ENCODE measurements at places on chromosomes 1 and 21. TPM values are rescaled to one million over a fixed set of nuclear protein-coding genes. Genes with fewer than 3 reads are reported as not detected.
A peak's percentile ranks its signal among the peaks of the same experiment; 100 is the strongest.

DNA sequence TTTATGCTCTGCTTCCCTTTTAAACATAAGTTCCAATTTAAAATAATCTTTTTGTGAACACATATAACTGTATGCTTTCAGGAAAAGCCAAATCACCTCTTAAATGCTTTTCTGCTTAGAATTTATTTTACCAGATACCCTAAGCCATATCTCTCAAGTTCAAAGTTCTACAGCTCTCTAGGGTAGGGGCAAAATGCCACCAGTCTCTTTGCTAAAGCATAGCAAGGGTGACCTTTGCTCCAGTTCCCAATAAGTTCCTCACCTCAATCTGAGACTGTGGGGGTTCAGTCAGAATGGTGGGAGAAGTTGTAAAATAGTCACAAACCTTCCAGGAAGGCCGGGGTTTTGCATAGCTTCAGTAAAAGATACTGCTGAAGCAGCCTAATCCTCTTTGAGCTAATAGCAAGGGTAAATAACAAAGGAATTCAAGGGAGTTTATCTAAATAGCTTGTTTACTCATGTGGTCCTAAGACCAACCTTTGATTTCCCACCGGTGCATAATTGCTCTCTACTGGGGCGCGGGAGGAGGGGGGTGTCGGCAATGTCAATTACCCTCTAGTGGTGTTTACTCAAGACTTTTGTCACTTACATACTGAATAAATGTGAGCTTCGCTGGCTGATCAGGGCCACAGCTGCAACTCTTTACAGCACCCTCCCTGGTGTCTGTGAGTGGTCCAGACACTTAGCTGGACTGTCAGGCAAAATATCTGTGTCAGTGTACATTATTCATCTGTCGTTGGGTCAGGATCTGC, 1376.2 kb downstream of the NCAM2 start:
- peak; percentile 68 for DNase-seq

The NLRP3 gene
- total RNA-seq = 0.09 TPM

- DNase-seq = no peak
Measured at GRCh38 chr1:2882966-2883696, 81.6 kb upstream of the TTC34 start.

DNA sequence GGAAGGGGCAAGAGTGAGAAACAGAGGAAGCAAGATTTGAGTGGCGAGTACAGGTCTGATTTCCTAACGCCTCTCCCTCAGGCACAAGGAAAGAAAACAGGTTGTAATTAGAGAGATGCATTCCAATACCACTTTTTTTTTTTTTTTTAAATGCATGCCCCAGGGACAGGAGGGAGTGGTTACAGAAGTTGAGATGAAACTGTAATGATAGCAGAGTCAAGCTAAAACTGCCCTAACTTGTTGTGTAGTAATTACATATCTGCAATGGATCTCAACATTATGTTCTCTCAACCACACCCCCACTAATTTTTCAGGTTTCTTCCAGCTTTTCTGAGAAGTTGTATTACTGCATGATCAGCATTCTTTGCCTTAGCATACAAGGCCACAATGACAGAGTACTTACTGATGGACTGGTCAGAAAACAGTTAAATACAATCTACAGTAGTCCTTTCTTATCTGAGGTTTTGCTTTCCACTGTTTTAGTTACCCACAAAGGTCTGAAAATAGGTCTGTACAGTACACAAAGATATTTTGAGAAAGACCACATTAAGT, 5.5 kb downstream of the ETV3 start:
- no peak for DNase-seq

DNA sequence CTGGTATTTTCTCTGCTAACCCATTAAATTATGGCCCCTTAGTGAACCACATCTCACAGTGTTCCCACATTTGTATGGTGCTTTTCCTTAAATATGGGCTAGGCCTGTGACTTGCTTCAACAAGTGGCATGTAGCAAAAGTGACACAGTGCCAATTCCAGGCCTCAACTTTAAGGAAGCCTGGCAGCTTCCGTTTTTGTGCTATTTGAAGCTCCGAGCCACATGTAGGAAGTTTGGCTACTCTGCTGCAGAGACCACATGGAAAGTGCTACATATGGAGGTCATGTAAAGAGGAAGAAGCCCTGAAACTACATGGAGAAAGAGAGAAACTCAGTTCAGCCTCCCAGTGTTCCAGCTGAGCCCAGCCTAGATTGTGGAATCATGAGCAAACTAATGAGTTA, 28.5 kb upstream of the DR1 start:
- no peak for DNase-seq

The IGSF5 gene
- total RNA-seq = 0.60 TPM

GRCh38 chr1:108816049-108816893, 40.6 kb downstream of the AKNAD1 start:
- peak; percentile 35 for DNase-seq

DNA sequence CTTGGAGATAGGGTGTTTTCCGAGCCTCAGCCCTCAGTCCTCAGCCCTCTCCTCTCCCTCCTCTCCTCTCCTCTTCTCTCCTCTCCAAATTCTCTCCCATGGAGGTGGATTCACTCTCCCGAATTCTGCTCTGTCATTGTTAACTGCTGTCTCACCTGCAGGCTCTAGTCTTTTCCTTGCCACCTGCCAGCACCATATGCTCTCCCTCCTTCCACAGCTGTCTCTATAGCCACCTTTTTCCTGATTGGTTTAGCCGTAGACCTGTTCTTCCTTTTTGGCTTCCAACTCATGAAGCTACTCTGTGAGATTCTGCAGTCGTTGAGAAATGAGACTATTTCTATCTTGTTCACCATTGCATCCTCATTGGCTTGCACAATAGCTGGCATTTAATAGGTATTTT, 19.7 kb downstream of the COG2 start:
- DNase-seq = no peak

GRCh38 chr1:185857442-185857841, 123.3 kb downstream of the HMCN1 start:
- no peak for DNase-seq

GRCh38 chr1:200739702-200740570, 1.2 kb downstream of the CAMSAP2 start:
- DNase-seq = no peak

- no peak for DNase-seq
Measured at GRCh38 chr1:83718338-83718737, 280.6 kb downstream of the TTLL7 start.

The FAM72C gene
- total RNA-seq = 14.8 TPM

The TFF3 gene
- not detected for total RNA-seq

DNA sequence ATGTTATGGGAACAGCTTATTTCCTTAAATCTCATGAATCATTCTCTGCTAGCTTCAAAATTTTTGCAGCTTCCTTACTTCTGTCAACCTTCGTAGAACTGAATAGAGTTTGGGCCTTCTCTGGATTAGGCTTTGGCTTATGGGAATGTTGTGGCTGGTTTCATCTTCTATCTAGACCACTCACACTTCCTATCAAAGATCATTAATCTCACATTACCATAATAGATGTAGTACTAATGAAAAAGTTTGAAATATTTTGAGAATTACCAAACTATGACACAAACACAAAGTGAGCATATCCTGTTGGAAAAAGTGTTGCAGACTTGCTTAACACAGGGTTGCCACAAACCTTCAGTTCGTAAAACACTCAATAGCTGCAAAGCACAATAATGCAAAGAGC, 30.3 kb downstream of the ASPM start:
- DNase-seq = no peak

The JMJD4 gene
- 7.5 TPM for total RNA-seq

- DNase-seq = peak; percentile 6
Measured at GRCh38 chr21:31173881-31174555, 135.7 kb upstream of the KRTAP19-8 start.

DNA sequence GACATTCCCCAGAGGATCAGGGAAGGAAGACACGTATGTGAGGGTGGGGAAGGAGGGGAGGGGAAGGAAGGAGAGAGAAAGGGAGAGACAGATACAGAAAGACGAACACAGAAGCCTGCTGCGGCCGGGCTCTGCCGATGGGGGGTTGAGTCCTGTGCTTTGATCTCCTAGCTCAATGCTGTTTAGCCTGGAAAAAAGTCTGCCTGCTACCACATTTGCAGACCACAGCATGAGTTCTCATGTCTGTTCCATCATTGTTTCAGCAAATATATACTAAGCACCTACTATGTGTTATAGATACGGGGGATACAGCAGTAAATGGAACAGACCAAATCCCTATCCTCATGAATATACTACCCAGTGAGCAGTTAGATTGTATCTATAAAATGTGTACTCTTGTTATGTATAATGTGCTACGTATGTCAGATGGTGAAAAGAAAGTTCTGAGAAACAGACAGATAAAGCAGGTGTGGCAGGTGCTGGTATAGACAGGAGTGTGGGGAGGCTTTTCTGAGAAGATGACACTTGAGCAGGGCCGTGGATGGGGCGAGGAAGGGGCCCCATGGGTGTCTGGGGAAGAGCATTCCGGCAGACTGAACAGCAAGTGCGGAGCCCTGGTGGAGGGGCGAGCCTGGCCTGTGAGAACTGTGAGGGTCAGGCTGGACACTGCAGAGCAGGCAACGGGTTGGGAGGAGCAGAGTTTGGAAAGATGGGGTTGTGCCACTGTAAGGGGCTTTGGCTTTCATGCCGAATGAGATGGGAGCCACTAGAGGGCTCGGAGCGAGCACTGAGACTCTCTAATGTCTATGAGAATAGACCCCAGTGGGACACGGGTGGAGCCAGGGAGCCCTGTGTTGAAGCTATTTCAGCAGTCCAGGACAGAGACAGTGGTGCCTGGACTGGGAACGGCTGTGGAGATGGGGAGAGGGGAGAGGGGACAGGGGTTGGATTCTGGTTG, 34.1 kb downstream of the KIAA1614 start:
- peak; percentile 39 for DNase-seq

- no peak for DNase-seq
Measured at GRCh38 chr1:112196008-112196588, 199.9 kb upstream of the CTTNBP2NL start.

The MPL gene
- total RNA-seq = 0.09 TPM

DNA sequence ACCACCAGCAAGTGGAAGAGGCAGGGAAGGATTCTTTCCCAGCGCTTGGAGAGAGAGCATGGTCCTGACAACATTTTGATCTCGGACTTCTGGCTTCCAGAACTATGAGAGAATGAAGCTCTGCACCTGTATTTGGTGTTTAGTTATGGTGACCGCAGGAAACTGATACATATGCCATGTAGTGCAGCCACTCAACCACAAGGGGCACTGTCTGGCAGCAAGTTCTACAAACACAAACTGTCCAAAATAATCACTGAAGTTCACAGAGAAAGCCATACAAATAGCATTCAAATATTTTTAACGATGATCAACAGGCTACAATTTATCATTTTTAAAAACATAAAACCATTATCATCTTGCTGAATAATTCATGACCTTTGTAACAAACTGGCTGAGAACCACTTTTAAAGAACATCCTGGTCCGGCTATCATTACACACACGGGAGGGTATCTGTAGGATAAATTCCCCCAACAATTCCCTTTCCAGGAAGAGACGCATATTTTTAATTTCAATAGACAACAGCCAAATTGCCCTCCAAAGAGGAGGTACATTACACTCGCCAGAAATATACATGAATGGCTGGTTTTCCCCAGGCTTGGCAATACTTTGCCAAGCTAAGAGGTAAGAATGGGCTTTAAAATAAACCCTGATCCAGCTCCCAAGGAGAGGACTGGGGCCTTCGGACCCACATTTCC, 9.2 kb upstream of the CBR3 start:
- peak; percentile 53 for DNase-seq

- no peak for DNase-seq
Measured at GRCh38 chr1:235468004-235468403, 36.2 kb downstream of the B3GALNT2 start.

- no peak for DNase-seq
Measured at GRCh38 chr1:31073044-31073443, 7.5 kb upstream of the PUM1 start.

GRCh38 chr1:208864366-208864965, 620.3 kb upstream of the PLXNA2 start:
- DNase-seq = no peak

The SMIM1 gene
- 9.1 TPM for total RNA-seq

GRCh38 chr21:44013380-44014088, 1.4 kb downstream of the TRAPPC10 start:
- DNase-seq = no peak

GRCh38 chr1:154862907-154863306, 7.2 kb downstream of the KCNN3 start:
- peak; percentile 52 for DNase-seq

The AKR7A3 gene
- not detected for total RNA-seq

DNA sequence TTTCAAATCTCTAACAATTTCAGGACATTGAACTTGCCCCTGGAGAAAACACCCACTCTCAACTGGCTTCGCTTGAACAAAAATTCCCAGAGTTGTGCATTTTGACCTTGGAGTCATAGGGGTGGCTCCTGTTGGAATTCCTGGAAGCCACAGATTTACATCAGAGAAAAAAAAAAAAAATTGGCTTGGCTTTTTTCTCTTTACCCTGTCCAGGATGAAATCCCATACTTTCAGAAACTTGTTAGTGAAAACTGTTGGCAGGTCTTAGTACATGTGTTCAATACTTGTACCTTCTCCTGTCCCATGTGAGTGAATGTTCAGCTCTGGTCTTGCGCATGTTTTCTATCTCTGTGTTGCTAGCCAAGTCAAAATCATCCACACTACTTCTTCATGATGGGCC, 228.8 kb downstream of the TGFB2 start:
- DNase-seq = no peak

The TFAP2E gene
- not detected for total RNA-seq

The PSMD4 gene
- total RNA-seq = 123 TPM

The ESPN gene
- 11.0 TPM for total RNA-seq

GRCh38 chr1:117582451-117582850, 23.4 kb upstream of the TENT5C start:
- DNase-seq = no peak

- no peak for DNase-seq
Measured at GRCh38 chr1:241250465-241250864, 106.5 kb downstream of the RGS7 start.

- peak; percentile 13 for DNase-seq
Measured at GRCh38 chr1:173257805-173258204, 50.7 kb upstream of the TNFSF4 start.

DNA sequence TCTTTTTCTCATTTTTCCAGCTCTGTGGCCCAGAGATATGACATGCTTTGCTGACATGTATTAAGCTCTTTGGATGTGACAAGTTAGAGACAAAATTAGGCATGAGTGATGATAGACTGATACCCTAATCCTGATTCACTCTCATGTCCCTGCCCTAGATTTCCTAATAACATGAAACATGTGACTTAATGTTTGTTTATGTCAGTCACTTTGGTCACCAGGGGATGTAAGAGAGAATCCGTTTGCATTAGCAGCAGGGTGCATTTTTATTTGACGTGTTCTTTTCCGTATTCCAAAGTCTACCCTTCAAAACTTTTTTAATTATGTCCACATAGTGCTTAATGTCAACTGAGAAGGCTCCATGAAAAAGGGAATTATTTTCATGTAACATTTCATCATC, 192.4 kb downstream of the HMCN1 start:
- DNase-seq = no peak

The CLEC20A gene
- not detected for total RNA-seq

The OR2T6 gene
- total RNA-seq = not detected

- DNase-seq = no peak
Measured at GRCh38 chr1:53981220-53981619, 35.1 kb downstream of the LRRC42 start.
